A549 treated with Mapracorat at 1 μM for 4 hours (cell line): ENCODE measurements at places on chromosomes 12 and 14. TPM values are rescaled to one million over a fixed set of nuclear protein-coding genes. Genes with fewer than 3 reads are reported as not detected.

The CLECL1 gene
- not detected in 5 replicates for total RNA-seq

The ALDH2 gene
- 61.5 to 94.1 TPM (median 86.3 TPM) in 5 replicates for total RNA-seq

The RAB3IP gene
- 13.3 to 16.1 TPM (median 14.6 TPM) in 5 replicates for total RNA-seq

The TTC9 gene
- 2.5 to 3.0 TPM (median 2.8 TPM) in 5 replicates for total RNA-seq

The BDKRB1 gene
- total RNA-seq = 0.30 to 0.68 TPM (median 0.47 TPM) in 5 replicates

The IL26 gene
- not detected in 5 replicates for total RNA-seq

The NID2 gene
- total RNA-seq = 24.2 to 40.0 TPM (median 25.4 TPM) in 5 replicates

The ST8SIA1 gene
- total RNA-seq = 0.24 TPM in 1 of 5 replicates, not detected in the others

The HSPA2 gene
- 31.4 to 37.2 TPM (median 32.7 TPM) in 5 replicates for total RNA-seq

The CD163 gene
- total RNA-seq = 0.09 TPM in 1 of 5 replicates, not detected in the others

The GPR137C gene
- 0.06 to 0.19 TPM (median 0.17 TPM) in 5 replicates for total RNA-seq

The LTBP2 gene
- total RNA-seq = 8.5 to 13.0 TPM (median 10.0 TPM) in 5 replicates
